ENCODE measurements at places on chromosomes 5 and 9.

GRCh38 chr5:82698026-82698425 is 379.2 kb downstream of the TMEM167A start:
- DNase-seq = no peak

GRCh38 chr5:180920710-180921109 is 21.8 kb downstream of the BTNL8 start:
- no peak for DNase-seq

- no peak for DNase-seq
These were observed 49.7 kb upstream of the TEX48 start for GRCh38 chr9:114731701-114732100.

- no peak for DNase-seq
These were observed 15.3 kb downstream of the TNFSF15 start for GRCh38 chr9:114790521-114790920.

DNA sequence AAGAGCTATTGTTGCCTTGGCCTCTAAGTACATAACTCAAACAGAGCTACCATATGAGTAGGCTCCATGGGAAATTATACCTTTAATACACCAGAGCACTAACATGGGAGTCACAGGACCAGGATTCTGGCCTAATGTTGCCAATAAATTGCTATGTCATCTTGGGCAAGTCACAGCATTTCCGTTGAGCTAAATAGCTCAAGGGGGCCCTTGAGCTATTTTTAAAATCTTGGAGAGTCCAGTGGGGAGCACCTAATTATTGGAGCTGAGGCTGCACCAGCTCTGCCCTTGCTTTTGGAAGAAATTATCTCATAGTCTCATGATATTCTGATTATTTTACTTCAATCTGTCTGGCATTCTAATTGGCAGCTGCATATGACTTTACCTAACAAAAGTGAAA is 350.8 kb downstream of the ENC1 start:
- no peak for DNase-seq

- no peak for DNase-seq
These were observed 206.8 kb upstream of the ITGA1 start for GRCh38 chr5:52580921-52581320.

DNA sequence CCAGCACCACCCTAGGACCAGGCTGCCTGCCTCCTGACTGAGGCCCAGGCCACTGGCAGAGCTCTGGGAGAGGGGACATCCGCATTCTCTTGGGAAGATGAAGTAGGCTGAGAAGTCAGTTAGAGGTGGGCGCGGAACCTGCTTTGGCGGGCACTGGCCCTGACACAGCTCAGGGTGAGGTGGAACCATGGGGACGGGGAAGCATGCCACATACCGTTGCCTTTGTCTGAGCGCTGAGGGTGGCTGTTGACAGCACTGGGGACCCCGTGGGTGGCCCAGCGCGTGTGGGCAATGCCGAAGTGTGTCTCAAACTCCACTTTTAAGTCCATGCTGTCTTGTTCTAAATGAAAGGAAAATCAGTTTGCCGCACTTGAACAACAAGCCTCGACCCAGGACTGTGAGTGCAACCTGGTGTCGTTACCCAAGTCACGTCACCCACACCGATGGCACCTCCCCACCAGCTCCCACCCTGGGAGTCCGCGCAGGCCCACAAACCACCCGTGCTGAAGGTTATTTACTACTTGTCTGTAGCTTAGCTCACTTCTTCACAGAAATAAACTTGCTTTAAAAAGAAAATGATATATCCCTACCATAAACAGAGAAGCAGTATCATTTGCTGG is 17.4 kb downstream of the GFPT2 start:
- no peak for DNase-seq

All from NCI-H345 (cell line).